ENCODE measurements at places on chromosomes 1 and 21.

GRCh38 chr1:67433837-67434236, 3.6 kb upstream of the SERBP1 start:
- DNase-seq: no peak

GRCh38 chr21:37765221-37765900, 150.9 kb downstream of the KCNJ6 start:
- DNase-seq: no peak

GRCh38 chr1:162236618-162237017, 140.0 kb downstream of the SPATA46 start:
- no peak for DNase-seq

DNA sequence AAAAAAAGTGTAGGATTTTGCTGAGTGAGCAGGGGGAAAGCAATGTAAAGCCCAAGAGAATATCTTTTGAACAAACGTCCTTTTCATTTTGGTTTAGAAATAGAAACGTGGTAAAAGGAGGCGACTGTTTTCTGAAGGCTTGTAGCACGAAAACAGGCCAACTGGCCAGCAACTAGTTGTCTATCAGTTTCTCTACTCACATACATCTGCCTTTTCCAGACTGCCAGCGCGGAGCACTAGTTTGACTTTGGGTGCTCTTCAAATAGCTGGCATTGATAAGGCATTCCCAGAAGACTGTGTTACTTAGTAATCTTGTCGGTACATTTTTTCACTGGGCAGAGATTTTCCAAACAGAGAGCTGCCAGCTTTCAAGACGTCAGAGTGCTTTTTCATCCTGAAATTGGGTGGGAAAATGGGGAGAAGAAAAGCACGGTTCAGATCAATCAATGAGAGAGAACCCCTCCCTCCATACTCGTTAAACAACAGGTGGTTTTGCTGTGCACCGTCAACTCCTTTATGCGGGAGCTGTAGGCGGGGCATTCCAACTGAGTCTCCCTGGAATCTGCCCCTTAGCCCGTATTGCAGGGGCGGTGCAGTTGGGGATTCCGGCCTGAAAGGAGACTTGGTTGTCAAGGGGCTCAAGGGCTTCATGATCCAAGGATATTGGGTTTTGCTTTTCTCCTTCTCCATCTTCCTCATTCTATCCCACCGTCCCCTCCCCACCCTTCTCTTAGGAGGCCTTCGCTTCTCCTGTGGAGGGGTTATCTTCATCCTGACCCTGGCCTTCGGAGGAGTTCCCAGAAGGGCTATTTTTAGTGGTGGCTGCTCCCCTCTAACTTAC, 884 bp upstream of the LRRC8C start:
- no peak for DNase-seq

DNA sequence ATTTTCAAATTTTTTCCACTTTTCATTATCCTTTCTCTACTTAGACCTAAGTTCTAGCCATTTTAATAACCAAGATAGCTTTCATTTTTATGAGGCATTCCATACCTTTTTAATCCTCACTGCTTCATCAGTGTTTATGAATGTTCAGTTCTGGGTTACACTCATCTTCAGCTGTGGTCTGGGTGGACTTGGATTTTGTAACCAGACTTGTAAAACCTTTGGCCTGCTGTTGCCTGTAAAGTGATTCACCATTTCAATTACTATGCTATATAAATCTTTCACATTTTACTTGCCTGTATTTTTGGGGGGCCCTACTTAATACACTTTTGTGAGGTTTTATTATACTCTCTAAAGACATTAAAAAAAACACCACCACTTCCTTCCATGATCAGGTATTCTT, 46.2 kb downstream of the USP25 start:
- DNase-seq: no peak

DNA sequence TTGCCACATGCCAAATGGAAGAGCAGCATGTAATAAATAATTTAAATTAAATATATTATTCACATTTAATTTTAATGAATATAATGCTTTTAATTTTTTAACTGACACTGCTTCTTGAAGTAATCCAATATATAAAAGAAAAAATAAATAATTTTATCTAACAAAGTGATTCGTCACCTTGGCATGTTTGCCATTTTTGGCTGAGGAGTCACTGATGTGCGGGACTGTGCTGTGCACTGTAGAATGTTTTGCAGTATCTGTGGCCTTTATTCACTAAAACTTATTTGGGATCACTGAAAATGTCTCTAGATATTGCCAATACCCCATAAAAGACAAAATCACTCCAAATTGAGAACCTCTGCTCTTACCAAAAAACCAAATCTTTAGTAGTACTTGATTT, 807.8 kb downstream of the BRINP3 start:
- DNase-seq: no peak

All from posterior vena cava (tissue), 2 donors.